Cardiac muscle cell (in vitro differentiated cells and primary cell): ENCODE measurements at places on chromosomes 4 and X. TPM values are rescaled to one million over a fixed set of nuclear protein-coding genes. Genes with fewer than 3 reads are reported as not detected.

The CXorf49B gene
- polyA plus RNA-seq = not detected in 2 replicates

The INTU gene
- polyA plus RNA-seq = 3.9 and 10.8 TPM in 2 replicates

The SULT1B1 gene
- polyA plus RNA-seq = not detected in 2 replicates

The PDLIM3 gene
- polyA plus RNA-seq = 23.6 and 29.1 TPM in 2 replicates

The HSFX3 gene
- not detected in 2 replicates for polyA plus RNA-seq
